Brain microvascular endothelial cell (primary cell): ENCODE measurements at places on chromosomes 5 and 9.

DNA sequence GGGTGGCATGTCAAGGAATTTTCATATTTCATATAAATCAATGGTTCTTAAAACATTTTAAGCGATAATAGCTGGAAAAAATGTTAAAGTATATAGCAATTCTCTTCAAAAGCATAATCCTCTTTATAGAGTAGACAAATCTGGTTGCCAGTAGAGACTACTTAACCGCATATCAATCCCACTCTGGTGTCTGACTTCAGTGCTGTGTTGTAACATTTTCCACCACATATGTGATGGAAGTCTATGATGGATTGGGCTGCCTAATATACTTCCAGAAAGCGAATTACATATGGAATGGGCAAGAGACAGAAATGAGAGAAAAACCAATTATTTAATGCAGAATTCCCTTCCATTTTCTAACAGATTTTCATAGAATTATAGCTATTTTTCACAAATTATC is 54.3 kb downstream of the FBN2 start:
- no peak for DNase-seq

GRCh38 chr5:94746731-94747124 is 128.3 kb downstream of the SLF1 start:
- peak; percentile 31 for DNase-seq

GRCh38 chr9:107992271-107992670 is 502.7 kb upstream of the KLF4 start:
- DNase-seq, result no peak

DNA sequence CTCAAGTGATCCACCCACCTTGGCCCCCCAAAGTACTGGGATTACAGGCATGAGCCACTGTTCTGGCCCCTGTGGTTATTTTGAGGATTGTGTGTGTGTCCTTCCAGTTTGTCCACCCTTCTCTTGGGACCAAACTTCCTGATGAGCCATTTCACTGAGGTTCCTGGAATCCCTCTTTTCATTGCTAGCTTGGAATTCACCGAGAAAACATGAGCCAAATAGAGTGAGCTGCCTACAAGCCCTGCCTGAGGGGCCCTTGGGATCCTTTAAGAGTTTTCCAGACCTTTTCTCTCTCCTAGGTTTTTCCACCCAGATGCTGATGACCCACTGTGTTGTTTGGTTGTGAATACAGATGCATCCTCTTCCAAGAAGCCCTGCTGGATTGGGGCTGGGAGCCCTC is 13.2 kb upstream of the KIF12 start:
- no peak for DNase-seq

- DNase-seq, result no peak
Measured at GRCh38 chr5:137026296-137026695, 472.8 kb downstream of the SPOCK1 start.

DNA sequence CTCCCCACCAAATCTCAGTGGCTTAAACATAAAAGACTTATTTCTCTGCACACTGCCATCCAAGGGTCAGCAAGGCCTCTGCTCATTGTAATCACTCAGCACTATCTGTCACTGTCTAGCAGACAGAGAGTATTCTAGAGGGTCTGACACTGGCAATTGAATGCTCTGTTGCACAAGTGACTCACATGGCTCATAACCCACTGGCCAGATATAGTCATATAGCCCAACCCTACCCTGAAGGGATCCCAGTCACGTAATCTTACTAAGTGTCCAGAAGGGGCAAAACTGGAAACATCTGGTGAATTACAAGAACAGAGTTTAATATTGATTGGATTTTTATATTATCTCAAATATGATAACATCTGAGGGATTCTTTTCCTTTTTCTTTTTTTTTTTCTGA is 80.7 kb downstream of the TSSK1B start:
- no peak for DNase-seq

- DNase-seq, result no peak
Measured at GRCh38 chr5:6418679-6419276, 29.9 kb upstream of the UBE2QL1 start.

GRCh38 chr5:116459301-116459700 is 115.3 kb downstream of the SEMA6A start:
- DNase-seq, result no peak

- no peak for DNase-seq
Measured at GRCh38 chr5:79850316-79850822, 140.7 kb downstream of the MTX3 start.

DNA sequence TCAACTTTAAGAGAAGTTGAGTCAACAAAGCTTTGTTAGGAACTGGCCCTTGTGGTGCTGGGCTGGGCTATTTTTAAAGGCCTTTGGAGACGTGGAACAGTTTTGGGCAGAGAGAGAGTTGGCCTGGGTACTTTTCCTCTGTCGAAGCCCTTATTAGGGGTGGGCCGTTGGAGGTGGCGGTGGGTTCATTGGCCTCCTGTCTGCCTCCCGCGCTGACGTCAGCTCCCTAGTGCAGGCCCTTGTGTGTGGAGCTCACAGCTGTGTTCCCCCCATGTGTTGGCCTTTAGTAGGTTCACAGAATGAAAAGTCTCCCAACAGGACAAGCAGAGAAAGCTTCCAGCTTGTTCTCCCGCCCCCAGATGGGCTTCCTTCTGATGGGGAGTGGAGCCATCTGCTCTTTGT is 2.7 kb downstream of the NCS1 start:
- DNase-seq, result no peak

GRCh38 chr9:116550696-116551436 is 136.2 kb upstream of the TRIM32 start:
- DNase-seq, result peak; percentile 22

DNA sequence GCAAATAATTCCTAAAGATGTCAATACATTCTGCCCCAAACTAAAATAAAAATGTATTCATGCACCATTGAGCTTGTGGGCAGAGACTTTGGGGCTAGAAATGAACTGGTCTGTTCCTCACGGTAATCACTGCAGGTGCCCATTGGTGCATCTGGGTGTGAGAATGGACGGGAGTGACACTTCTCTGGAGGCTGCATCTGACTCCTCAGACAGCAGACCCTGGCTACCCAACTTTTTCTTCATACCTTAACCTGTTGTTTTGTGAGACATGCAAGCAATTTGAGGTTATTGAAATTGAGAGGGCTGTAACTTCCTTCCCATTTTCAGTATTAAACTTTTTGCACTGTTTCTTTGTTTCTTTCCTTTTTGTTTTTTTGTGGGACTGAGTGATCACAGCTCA is 333.4 kb downstream of the ICE1 start:
- DNase-seq, result no peak
